ENCODE measurements at places on chromosomes 5 and 9. TPM values are rescaled to one million over a fixed set of nuclear protein-coding genes. Genes with fewer than 3 reads are reported as not detected.

The TBCA gene
- 185 TPM for polyA plus RNA-seq

The PCDHB2 gene
- not detected for polyA plus RNA-seq

The SOHLH1 gene
- polyA plus RNA-seq: not detected

The NME5 gene
- polyA plus RNA-seq: not detected

The CORO2A gene
- 4.2 TPM for polyA plus RNA-seq

The CD274 gene
- 0.35 TPM for polyA plus RNA-seq

The NELFB gene
- polyA plus RNA-seq: 34.2 TPM

The TEK gene
- polyA plus RNA-seq: not detected

The NDST1 gene
- polyA plus RNA-seq: 3.1 TPM

The GFI1B gene
- polyA plus RNA-seq: 0.74 TPM

The PCDHGA12 gene
- polyA plus RNA-seq: 0.59 TPM

The SLC6A7 gene
- not detected for polyA plus RNA-seq

The ARRDC3 gene
- polyA plus RNA-seq: 79.2 TPM

The ARID3C gene
- not detected for polyA plus RNA-seq

The MATR3 gene
- 346 TPM for polyA plus RNA-seq

The SPACA9 gene
- polyA plus RNA-seq: 4.6 TPM

The PCDHGA2 gene
- not detected for polyA plus RNA-seq

The CARTPT gene
- not detected for polyA plus RNA-seq

The FBXO10 gene
- polyA plus RNA-seq: 15.1 TPM

The FBN2 gene
- not detected for polyA plus RNA-seq

The DMXL1 gene
- 41.0 TPM for polyA plus RNA-seq

The ADAMTS12 gene
- not detected for polyA plus RNA-seq

The IFNA13 gene
- not detected for polyA plus RNA-seq

Measured in IgD-negative memory B cell (primary cell).